ENCODE measurements at places on chromosomes 7 and 10. TPM values are rescaled to one million over a fixed set of nuclear protein-coding genes. Genes with fewer than 3 reads are reported as not detected.

DNA sequence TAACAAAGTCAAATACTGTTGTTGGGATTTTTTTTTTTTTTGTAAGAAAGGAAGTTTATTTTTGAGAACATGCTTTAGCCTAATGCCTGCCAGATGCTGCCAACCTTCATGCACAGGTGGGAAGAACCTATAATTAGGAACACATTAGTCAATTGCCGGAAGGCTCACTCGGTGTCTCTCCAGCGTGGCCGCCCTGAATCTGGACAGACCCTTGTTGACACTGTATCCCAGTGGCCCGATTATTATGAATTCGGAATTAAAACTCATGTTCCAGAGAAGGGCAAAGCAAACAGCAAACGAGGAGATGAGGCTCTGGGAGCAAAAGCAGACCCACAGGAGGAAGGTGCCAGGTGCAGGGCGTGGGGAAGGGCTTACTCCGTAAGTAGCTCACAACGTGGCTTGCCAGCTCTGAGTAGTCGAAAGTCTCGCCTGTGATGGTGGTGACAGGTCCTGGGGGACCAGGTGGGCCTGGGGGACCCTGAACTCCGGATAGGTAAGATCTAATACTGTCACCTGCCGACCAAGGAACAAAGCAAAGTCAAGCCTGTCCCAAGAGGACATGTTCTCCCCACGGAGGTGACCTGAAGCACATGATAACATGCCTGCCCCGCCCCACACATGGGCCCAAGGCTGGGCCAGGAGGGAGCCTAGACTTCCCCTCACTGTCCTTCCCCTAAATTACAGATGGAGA is 48.3 kb downstream of the COL17A1 start:
- no peaks in the 10 kb centered on the region for H3K4me1 ChIP-seq
- peaks cover 2% of the 10 kb centered on the region for H3K36me3 ChIP-seq
- no peak for DNase-seq
- H3K27ac ChIP-seq: no peak overlapping the region
- no peak overlapping the region for H3K4me3 ChIP-seq

SLC18A2 gene
- 0.21 TPM for total RNA-seq

GRCh38 chr10:112373912-112374338 is at the start of gene ACSL5:
Gene ACSL5 (plus strand): TSS chr10:112374116. CDS start chr10:112394947, 20,831 bp downstream.
- H3K4me3 ChIP-seq: peak within 1 kb of the TSS; percentile 93
- peaks cover 38% of the 10 kb centered on the region for H3K4me1 ChIP-seq
- no peak for DNase-seq
- peaks cover 13% of the 10 kb centered on the region for H3K36me3 ChIP-seq
- H3K27me3 ChIP-seq: no peaks in the 10 kb centered on the region

- no peaks in the 10 kb centered on the region for H3K36me3 ChIP-seq
- H3K27me3 ChIP-seq: no peaks in the 10 kb centered on the region
Measured at GRCh38 chr10:113600569-113600968, 47.7 kb downstream of the HABP2 start.

- H3K36me3 ChIP-seq: peaks cover 1% of the 10 kb centered on the region
- no peak within 1 kb of the TSS for H3K4me3 ChIP-seq
- no peak within 1 kb of the TSS for H3K27ac ChIP-seq
Measured at GRCh38 chr7:76409537-76409936, at the start of gene SSC4D. Gene SSC4D (minus strand): TSS chr7:76409697. CDS start chr7:76404439, 5,258 bp downstream.

KBTBD2 gene
- 25.6 TPM for total RNA-seq

POU6F2 gene
- total RNA-seq: not detected

TCAF2 gene
- 47.6 TPM for total RNA-seq

PTF1A gene
- total RNA-seq: not detected

DNA sequence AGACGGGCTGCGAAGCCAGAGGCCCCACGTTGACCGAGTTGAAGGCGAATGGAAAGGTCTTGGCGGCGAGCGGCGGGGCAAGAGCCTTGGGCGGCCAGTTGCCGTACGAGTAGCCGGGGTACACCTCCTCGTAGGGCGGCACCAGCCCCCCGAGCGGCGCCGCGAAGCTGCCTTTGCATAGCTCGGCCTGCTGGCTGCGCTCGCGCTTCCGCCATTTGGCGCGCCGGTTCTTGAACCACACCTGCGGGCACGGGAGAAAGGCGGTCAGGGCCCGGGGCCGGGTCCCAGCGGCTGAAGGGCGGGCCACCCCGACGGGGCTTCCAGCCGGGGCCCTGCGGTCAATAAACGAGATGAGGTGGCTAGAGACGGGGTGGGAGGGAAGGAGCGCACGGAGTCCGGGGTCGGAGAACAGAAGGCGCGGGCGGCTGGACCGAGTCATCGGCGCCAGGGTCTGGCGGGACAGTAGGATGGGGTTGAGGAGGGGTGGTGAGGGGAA is 4.8 kb downstream of the ELOVL3 start:
- peaks cover 23% of the 10 kb centered on the region for H3K4me1 ChIP-seq
- no peaks in the 10 kb centered on the region for H3K36me3 ChIP-seq
- H3K4me3 ChIP-seq: peak overlapping the region; percentile 63
- H3K27ac ChIP-seq: no peak overlapping the region

- H3K4me3 ChIP-seq: no peak overlapping the region
- H3K27me3 ChIP-seq: peaks cover 2% of the 10 kb centered on the region
- peak; percentile 24 for DNase-seq
- no peak overlapping the region for H3K27ac ChIP-seq
- no peaks in the 10 kb centered on the region for H3K4me1 ChIP-seq
Measured at GRCh38 chr7:31373337-31374289, 33.1 kb upstream of the NEUROD6 start.

DNA sequence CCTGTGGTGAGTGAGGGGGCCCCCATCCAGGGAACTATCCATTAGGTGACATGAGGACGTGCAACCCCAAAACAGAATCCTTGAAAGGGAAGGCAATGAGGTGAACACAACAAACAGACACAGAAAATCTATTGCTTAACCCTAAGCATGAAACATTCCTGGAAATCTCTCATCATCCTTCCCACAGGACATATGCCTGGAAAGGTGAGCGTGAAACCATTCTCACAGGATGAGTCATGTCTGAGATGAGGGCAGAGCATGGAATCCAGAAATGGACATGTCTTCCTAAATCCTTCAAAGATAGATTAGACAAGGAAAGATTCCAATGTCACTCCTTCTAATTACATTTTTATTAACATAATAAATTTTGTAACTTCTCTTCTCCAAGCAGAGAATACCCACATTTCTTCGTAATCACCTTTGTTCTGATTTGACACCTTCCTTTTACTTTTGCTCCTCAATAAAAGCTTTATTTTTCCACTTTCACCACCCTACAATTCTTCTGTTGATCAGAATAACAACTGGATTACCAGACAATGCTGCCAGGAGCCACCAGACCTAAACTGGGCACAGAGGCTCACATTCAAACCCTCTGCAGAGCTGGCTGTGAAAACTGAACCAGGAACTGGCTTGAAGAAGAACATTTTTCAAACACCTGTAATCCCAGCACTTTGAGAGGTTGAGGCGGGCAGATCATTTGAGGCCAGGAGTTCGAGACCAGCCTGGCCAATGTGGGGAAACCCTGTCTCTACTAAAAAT is 67.2 kb downstream of the COBL start:
- no peak overlapping the region for H3K27ac ChIP-seq
- no peaks in the 10 kb centered on the region for H3K36me3 ChIP-seq
- no peak for DNase-seq
- H3K4me3 ChIP-seq: no peak overlapping the region
- peaks cover 4% of the 10 kb centered on the region for H3K27me3 ChIP-seq

C10orf62 gene
- total RNA-seq: not detected

- H3K4me1 ChIP-seq: no peaks in the 10 kb centered on the region
- no peaks in the 10 kb centered on the region for H3K36me3 ChIP-seq
- no peak for DNase-seq
- H3K27ac ChIP-seq: no peak overlapping the region
Measured at GRCh38 chr7:45146531-45147379, 10.8 kb upstream of the RAMP3 start.

GRCh38 chr10:6144406-6145165 is 55.8 kb downstream of the RBM17 start:
- H3K27ac ChIP-seq: peak overlapping the region; percentile 90
- no peaks in the 10 kb centered on the region for H3K27me3 ChIP-seq
- peak overlapping the region; percentile 81 for H3K4me3 ChIP-seq
- H3K36me3 ChIP-seq: peaks cover 27% of the 10 kb centered on the region

DNA sequence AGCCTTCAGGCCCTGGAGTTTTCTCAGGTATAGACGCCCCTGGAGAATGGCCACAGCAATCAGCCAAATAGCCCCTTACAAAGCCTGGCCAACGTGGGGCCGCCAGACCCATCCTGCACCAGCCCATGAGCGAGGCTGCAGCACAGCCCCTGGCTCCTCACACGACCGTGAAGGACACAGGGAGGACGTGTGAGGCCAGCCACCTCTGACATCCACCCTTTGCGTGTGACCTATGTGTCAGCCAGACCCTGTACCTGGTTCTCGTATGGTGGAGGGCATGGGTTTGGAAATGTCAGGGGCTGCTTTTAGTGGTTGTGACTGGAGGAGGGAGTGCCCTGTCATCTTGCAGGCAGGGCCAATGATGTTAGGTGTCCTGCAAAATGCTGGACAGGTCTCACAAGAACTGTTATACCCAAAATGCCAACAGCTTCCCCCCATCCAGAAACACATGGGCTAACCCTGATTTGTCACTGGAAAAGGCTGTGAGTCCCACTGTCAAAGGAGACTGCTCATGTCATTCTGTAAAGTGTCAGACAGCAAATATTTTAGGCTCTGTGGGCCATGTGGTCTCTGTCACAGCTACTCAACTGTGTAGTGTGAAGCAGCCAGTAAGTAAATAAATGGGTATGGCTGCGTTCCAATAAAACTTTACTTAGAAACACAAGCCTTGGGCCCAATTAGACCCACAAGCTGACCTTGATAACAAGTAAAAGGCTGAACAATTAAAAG is 30.0 kb downstream of the NOD1 start:
- H3K27ac ChIP-seq: no peak overlapping the region
- peaks cover 21% of the 10 kb centered on the region for H3K36me3 ChIP-seq
- no peak for DNase-seq
- H3K4me3 ChIP-seq: no peak overlapping the region
- peaks cover 4% of the 10 kb centered on the region for H3K4me1 ChIP-seq
- H3K27me3 ChIP-seq: no peaks in the 10 kb centered on the region

VAX1 gene
- not detected for total RNA-seq

GRCh38 chr10:68231817-68232251 is at the start of gene ATOH7:
Gene ATOH7 (minus strand): TSS chr10:68232113. CDS start chr10:68231677, 436 bp downstream.
- peak within 1 kb of the TSS; percentile 65 for H3K4me3 ChIP-seq
- H3K27me3 ChIP-seq: peaks cover 37% of the 10 kb centered on the region
- no peaks in the 10 kb centered on the region for H3K36me3 ChIP-seq
- no peak within 1 kb of the TSS for H3K27ac ChIP-seq
- no peak for DNase-seq

PRRT4 gene
- 0.39 TPM for total RNA-seq

DNA sequence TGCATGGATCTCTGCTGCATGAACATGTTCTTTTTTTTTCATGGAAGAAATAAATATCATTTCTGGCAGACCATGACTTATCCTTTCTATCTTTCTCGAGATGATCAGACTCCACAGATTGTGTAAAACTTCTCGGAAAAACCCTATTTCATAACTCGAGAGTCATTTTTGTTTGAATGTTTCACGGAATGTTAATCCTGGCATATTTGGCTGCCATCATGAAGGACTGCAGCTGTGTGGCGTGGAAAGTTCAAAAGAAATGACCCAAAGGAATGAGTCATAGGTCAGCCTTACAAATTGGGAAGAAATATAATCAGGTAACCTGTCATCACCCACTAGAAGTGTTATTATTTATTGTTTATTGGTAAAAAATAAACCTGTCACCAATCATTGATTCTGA is 566.8 kb downstream of the SDK1 start:
- no peak overlapping the region for H3K27ac ChIP-seq
- H3K36me3 ChIP-seq: no peaks in the 10 kb centered on the region
- no peak overlapping the region for H3K4me3 ChIP-seq
- DNase-seq: no peak

DNA sequence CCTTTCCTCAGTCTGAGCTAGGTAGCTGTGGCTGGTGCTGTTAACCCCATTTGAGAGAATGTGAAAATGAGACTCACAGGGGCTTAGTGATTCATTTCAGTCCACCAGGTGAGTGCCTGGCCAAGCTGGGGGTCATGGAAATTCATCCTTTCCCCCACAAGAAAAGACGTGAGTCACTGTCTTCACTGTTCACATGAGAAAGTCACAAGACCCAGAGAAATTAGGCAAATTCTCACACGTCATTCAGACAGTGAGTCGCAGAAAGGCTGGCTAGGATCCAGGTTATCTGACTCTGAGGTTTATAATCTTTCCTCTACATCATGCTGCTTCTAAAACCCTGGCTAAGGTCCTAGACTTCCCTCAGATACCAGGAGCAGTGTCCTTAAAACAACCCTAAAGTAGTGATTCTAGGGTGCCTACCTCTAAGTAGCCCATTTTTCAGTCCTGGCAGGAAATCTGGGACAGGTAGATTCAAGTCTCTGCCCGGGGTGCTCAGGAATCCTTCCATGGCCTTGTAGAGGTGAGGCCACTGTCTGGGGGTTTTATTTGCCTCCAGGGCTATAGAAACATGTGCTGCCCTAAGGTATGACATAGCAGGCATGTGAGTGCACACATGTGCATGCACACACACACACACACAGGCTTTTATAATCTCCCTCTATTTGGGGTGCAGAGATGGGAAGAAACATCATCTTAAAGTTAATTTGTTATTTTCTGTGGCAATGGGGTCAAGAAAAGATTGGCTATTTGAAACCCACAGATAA is 427.9 kb upstream of the CELF2 start:
- H3K36me3 ChIP-seq: no peaks in the 10 kb centered on the region
- no peak overlapping the region for H3K27ac ChIP-seq
- H3K4me3 ChIP-seq: no peak overlapping the region
- H3K27me3 ChIP-seq: peaks cover 25% of the 10 kb centered on the region

All from activated CD4-positive, alpha-beta T cell treated with anti-CD3 and anti-CD28 coated beads for 36 hours (primary cell).